ENCODE measurements at places on chromosomes 11 and 22. TPM values are rescaled to one million over a fixed set of nuclear protein-coding genes. Genes with fewer than 3 reads are reported as not detected.

The HEPN1 gene
- total RNA-seq: not detected

The TEX54 gene
- not detected for total RNA-seq

The OTOG gene
- total RNA-seq: not detected

The CASP4 gene
- 171 TPM for total RNA-seq

The MMP13 gene
- total RNA-seq: 5.7 TPM

The CD6 gene
- total RNA-seq: not detected

The PLEKHA7 gene
- total RNA-seq: 0.65 TPM

The PHLDB1 gene
- total RNA-seq: 113 TPM

Measured in articular chondrocyte of knee joint (primary cell).